ENCODE measurements at places on chromosomes 7 and 10. TPM values are rescaled to one million over a fixed set of nuclear protein-coding genes. Genes with fewer than 3 reads are reported as not detected.

MYO3A gene
- not detected for total RNA-seq

VAX1 gene
- total RNA-seq = not detected

SUN3 gene
- not detected for total RNA-seq

BHLHA15 gene
- total RNA-seq = not detected

UBTD1 gene
- 1.9 TPM for total RNA-seq

DNA sequence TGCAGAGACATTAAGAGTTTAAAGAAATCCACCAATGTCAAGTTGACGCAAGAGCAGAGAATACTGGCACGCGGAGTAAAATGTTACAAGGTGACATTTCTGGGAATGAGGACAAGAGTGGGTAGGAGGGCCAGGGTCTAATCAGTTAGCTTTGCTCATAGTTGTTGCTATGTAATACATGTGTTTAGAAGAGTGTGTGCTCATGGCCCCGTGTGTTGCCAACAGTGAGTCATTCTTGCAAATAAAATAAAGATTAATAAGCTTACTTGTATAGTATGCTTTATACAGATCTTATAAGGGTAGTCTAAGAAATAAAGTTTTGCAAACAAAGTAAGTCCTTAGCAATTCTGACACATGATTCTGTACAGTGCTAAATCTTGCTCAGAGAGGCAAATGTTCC, 64.5 kb downstream of the DNMBP start:
- no peak overlapping the region for H3K27ac ChIP-seq
- DNase-seq = no peak
- no peaks in the 10 kb centered on the region for H3K27me3 ChIP-seq
- no peaks in the 10 kb centered on the region for H3K4me1 ChIP-seq
- H3K4me3 ChIP-seq = no peak overlapping the region
- no peaks in the 10 kb centered on the region for H3K36me3 ChIP-seq

DNA sequence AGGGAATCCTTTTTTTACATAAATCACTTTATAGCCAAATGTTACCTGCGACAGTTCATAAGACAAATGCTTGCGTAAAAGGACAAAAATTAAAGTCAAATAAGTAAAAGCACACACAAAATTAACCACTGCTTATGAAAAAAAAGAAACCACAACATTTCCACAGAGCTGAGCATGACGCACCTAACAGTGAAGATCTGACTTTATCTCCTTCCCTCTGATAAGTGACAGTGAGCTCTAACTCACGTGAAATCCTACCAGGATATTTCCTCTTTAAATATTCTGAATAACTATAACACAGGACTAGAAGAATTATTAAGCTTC, 225.5 kb downstream of the SFMBT2 start:
- H3K4me1 ChIP-seq = no peaks in the 10 kb centered on the region
- DNase-seq = no peak
- no peak overlapping the region for H3K4me3 ChIP-seq

DNA sequence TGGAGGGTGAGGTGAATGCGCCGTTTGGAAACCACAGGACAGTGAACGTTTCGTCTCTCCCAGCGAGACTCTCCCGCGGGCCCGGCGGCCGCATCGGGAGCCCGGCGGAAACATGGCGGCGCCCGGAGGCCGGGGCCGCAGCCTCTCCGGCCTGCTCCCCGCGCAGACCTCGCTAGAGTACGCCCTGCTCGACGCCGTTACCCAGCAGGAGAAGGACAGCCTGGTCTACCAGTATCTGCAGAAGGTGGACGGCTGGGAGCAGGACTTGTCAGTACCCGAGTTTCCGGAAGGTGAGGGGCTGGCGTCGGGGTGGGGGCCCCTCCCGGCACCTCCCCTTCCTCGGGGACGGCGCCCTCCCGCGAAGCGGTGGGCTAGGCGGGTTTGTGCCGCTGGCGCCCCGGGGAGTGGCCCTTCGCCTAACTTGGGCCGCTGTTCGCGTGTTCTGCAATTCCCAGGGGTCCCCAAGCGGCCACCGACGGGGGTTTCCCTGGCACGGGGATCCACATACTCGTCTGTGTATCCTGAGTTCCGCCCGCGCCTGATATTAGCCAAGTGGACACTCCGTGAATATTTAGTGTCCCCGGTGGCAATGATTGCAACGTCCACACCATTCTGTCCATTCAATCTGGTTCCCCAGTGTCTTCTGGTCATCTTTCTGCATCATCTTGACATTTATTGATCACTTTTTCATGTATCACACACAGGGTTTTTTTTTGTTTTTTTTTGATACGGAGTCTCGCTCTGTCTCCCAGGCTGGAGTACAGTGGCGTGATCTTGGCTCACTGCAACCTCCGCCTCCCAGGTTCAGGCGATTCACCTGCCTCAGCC, 514 bp downstream of the NHLRC2 start:
- DNase-seq = peak; percentile 55
- H3K36me3 ChIP-seq = peaks cover 5% of the 10 kb centered on the region
- H3K27ac ChIP-seq = peak overlapping the region; percentile 71
- H3K4me1 ChIP-seq = peaks cover 65% of the 10 kb centered on the region

DNA sequence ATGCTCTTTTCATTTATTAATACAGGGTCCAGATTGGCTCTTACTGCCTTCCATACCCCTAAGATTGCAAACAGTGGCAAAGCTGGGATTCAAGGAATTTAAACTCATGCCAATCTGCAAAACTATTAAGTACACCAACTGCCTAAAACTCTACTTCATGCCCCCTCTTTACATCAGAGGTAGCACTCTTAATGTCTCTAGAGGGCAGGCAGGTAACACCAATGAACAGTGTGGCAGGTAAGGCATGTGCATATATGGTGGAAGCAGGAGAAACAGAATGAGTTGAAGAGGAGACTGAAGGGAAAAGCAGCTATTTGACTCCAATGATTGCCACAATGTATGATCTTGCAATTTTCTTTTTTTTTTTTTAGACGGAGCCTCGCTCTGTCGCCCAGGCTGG, 156.7 kb downstream of the BTAF1 start:
- H3K27ac ChIP-seq = no peak overlapping the region
- no peak overlapping the region for H3K4me3 ChIP-seq
- H3K36me3 ChIP-seq = peaks cover 6% of the 10 kb centered on the region
- no peaks in the 10 kb centered on the region for H3K27me3 ChIP-seq
- H3K4me1 ChIP-seq = no peaks in the 10 kb centered on the region

- H3K36me3 ChIP-seq = no peaks in the 10 kb centered on the region
- H3K27ac ChIP-seq = no peak overlapping the region
- no peak for DNase-seq
- no peaks in the 10 kb centered on the region for H3K27me3 ChIP-seq
- H3K4me1 ChIP-seq = no peaks in the 10 kb centered on the region
- H3K4me3 ChIP-seq = no peak overlapping the region
Observed at GRCh38 chr7:137747359-137748031, 99.3 kb downstream of the DGKI start.

DNA sequence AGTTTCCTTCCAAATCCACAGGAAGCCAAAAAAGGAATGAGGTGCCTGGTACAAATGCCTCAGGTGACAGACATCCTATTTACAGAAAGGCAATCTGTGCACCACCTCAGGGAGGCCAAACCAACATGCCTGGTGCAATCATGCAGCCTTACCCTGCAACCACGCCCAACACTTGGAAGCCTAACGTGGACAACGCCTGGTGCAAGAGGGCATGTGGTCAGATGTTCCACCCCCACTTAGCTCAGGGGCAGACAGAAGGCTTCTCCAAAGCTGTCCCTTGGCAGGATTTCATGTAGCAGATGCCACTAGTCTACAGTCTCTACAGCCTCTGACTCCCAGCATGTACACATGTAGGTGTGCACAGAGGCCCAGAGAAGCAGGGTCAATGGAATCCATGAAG, 89.5 kb downstream of the KCNMA1 start:
- no peak overlapping the region for H3K27ac ChIP-seq
- no peak for DNase-seq
- no peaks in the 10 kb centered on the region for H3K4me1 ChIP-seq
- no peaks in the 10 kb centered on the region for H3K27me3 ChIP-seq
- no peaks in the 10 kb centered on the region for H3K36me3 ChIP-seq
- H3K4me3 ChIP-seq = no peak overlapping the region
